Peyer's patch (tissue), 4 donors: ENCODE measurements at places on chromosomes 7 and 10.

DNA sequence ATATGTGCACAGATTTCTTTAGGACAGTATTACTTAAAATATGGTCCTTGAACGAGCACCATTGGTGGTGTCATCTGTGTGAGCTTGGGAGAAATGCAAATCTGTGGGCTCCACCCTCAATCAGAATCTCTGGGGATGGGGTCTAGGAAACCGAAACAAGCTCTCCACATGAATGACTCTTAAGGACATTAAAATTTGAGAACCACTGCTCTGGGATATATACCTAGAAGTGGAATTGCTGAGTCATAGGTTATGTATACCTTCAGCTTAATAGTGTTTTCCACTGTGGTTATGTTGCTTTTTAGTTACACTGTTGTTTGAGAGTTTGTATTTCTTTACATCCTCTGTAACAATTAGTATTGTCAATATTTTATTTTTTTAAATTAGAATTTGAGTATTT, 24.0 kb downstream of the ZNRF2 start:
- no peak for DNase-seq

DNA sequence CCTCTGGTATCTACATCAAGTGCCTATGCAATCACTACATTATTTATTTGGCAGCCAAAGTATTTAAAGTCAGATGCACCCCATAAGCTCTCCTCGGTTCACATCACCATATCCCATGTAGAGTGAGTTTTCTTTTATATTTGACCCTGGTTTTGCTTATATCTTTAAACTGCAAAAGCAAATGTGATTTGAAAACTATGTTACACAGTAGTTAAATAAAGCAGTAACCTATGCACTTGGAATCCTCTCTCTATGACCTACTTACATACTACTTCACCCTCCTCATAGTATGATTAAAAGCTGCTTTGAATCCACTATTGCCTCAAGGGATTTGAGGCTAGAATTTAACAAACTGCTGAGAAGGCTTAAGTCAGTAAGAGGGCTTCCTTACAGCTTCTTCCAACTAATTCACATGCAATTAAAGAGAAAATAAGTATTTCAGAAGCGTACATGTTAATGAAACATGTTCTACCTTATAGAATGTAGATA, 2.2 kb upstream of the CELF2 start:
- no peak for DNase-seq

GRCh38 chr7:79612022-79612421, 158.6 kb upstream of the MAGI2 start:
- no peak for DNase-seq

- DNase-seq, result no peak
Measured at GRCh38 chr10:58641708-58642107, 129.0 kb downstream of the BICC1 start.

DNA sequence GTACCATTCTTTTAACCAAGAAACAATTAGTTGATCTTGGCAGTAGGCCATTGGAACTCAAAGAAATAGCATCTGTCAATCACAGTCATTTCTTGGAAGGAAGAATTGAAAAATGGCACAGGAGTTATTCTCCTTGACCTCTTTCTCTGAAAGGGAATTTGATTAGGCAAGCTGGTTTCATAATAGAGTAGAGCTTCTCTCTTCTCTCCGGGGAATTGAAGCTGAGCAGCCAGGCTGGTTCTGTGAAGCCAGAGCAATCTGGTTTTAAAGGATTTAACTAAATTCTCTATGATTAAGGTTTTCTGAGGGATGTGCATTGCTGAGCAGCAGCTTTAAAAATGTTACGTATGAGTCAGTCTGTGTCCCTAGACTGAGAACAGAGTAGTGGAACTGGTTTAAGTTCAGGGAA, 70.2 kb downstream of the AHCYL2 start:
- no peak for DNase-seq

DNA sequence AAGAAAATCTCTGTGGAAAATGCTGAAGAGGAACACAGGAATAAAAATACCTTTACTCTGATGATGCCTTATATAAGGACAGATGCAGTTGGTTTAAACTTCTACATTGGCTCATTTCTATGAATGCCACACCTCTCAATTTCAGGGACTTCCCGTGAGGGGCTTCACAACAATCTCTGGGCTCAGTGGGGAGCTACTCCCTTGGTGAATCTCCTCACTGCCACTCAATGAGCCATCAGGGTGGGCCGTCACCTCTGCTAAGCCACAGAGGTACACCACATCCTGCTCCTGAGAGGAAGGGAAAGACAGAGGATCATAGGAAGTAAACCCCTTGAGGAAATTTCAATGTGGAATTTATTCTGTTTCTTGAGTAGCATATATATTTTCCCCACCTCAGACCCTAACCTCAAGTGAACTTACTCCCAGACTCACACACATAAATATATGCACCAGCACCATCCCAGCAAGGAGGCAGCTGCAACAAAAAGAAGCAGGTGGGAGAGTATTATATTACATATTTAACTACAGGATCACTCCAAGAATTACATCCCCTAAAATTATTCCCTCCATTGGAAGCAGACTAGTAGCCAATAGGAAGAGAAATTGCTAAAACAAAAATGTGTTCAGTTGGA, 63.3 kb upstream of the PRSS1 start:
- no peak for DNase-seq

- no peak for DNase-seq
Measured at GRCh38 chr10:48235501-48235900, 39.0 kb downstream of the FRMPD2 start.

DNA sequence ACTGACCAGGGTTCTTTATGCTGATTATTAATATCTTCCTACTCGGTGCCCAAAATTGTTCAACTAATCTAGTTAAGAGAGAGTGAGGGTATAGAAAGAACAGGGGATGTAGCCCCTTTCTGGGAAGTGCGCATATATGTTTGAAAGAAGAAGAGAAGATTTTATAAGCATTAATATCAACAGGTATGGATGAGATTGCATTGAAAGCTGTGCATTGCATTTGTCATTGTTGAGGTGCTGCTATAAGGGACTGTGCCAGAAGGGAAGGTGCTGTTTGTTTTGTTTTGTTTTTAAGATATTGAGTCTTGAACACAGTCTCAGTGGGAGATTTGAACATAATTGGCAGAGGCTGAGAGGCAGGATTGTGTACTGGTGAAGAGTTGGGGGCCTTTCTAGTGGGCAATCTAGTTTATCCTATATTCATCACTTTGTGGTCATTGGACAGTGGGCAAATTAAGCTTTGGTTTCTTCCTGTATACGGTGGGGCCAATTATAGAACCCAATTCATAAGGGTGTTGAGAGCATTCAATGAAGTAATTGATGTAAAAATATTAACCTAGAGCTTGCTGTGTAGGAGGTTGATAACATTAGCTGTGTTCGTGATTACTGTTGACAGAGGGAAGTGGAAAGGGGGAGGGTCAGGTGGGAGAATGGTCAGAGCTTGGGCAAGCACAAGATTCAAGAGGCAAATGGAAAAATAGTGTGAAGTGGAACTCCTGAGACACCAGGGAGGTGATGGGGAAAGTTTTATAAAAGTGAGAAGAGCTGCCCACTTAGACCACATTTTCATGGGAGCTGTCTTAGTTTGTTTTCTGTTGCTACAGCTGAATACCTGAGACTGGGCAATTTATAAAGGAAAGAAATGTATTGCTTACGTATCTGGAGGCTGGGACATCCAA, 19.9 kb upstream of the PCGF5 start:
- no peak for DNase-seq

GRCh38 chr10:33534416-33534815, 199.9 kb upstream of the NRP1 start:
- no peak for DNase-seq

GRCh38 chr10:32744321-32744720, 213.7 kb downstream of the ITGB1 start:
- DNase-seq, result no peak

- DNase-seq, result no peak
Measured at GRCh38 chr10:77905086-77905748, 21.3 kb downstream of the DLG5 start.
